Activated CD4-positive, alpha-beta T cell treated with anti-CD3 and anti-CD28 coated beads for 24 hours (primary cell): ENCODE measurements at places on chromosomes 16 and 17.

GRCh38 chr16:48897698-48898205 is 287.8 kb upstream of the N4BP1 start:
- no peak for DNase-seq

DNA sequence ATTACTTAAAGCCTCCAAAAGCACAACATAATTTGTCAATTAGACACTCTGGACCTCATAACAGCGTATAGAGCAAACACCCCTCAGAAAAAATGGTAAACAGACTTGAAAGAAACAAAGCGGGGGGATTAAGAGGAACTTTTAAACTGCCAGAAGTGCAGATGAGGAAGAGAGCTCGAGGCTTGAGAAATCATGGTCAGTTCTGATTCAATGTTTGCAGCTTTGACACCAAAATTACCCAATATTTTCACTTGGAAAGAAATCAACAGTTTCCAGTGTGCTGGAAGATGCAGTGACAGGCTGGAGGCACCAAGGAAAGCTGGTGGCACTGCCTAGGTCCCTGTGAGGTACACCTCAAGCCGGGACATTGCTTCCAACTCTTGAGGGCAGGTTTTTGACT is 180.9 kb upstream of the TOX3 start:
- DNase-seq, result no peak

GRCh38 chr16:73485880-73486279 is 438.0 kb upstream of the ZFHX3 start:
- DNase-seq, result no peak

DNA sequence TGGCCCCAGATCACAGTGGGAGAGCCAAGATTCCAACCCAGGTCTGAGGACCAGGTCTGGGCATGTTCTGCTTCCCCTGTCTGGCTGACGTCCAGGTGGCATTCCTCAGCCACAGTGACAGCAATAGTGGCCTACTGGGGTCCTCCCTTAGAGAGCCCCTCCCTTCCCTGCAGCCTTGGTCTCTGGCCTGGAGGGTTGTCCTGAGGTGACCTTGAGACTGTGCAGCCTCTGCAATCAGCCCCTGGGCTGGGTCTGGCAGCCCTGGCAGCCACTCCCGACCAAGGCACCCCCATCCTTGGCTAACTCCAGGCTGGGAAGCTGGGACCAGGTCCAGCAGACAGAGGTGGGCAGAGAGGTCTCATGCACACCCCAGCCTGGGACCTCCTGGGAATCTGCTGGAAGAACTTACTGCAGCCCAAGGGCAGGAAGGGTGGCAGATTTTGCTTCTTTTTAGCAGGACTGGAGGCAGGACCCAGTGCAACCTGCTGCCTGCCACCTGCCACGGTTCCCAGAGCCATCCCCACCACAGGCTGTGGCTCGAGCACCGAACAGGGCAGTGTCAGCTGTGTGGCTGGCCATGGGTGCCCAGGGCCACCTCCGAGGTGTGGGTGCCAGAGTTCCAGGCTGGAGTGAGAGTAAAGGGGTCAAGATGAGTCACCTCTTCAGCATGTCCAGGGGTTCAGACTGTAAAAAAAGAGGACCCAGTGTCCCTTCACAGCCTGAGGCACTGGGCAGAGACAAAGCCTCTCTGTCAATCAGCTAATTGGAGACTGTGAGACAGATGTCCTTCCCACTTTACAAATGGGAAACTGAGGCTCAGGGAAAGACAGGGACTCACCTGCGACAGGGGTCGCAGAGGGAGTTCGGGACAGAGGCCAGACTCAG is 12.6 kb downstream of the GRB7 start:
- no peak for DNase-seq

DNA sequence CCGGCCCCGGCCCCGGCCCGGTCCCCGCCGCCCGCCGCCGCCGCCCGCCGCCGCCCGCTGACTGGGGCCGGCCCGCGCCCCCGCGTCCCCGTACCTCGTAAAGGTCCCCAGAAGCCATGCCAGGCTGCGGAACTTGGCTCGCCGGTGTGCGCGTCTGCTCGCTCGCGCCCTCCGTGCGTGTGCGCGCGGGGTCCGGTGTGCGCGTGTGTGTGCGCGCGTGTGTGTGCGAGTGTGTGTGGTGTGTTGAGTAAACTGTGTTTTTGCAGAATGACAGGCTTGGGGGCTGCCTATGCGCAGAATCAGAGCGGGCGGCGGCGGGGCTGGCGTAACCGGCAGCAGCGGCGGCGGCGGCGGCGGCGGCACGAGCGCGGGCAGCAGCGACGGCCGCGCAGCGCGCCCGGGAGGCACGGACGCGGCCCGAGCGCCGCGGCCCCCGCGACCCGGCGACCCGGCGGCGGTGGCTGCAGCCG is 307 bp downstream of the CDYL2 start:
- DNase-seq, result peak; percentile 30

DNA sequence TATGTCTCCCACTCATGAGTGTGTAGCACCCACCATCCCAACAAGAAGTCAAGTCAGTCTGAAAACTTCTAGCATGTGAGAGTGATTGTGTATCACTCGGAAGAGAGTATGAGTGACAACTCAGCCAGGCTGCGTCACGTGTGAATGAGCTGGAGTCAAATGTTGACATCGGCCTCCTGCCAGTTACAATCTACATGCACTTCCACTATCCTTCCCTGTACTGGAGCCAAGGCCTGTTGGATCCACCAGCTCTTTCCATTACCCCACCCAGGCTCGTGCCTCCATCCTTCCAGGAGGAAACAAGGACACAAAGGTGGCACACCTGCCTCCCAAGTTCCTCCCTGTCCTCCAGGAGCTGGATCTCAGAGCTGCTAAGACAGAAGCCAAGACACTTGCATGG is 64.5 kb downstream of the ASIC2 start:
- no peak for DNase-seq

- no peak for DNase-seq
These were observed 19.4 kb downstream of the GNA13 start for GRCh38 chr17:65037157-65037556.

GRCh38 chr17:57877803-57878377 is 28.0 kb upstream of the MRPS23 start:
- DNase-seq, result no peak

DNA sequence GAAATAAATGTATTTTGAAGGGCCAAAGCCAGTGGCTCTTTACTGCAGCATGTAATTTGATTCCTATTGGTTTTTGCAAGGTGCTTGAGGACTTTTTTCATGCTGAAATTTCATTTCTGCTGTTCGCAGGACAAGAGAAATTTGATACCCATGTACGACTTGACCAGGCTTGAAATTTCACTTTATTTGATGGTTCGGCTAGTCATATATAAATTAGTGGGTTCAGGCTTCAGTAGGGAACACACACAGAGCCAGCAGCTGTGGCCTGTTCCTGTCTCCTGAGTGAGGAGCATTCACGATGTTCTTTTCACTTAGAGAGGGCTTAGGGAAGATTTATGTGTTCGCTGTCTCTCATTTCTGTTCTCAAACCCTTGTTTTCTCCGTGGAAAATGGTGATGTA is 258.4 kb upstream of the CACNG5 start:
- DNase-seq, result no peak

DNA sequence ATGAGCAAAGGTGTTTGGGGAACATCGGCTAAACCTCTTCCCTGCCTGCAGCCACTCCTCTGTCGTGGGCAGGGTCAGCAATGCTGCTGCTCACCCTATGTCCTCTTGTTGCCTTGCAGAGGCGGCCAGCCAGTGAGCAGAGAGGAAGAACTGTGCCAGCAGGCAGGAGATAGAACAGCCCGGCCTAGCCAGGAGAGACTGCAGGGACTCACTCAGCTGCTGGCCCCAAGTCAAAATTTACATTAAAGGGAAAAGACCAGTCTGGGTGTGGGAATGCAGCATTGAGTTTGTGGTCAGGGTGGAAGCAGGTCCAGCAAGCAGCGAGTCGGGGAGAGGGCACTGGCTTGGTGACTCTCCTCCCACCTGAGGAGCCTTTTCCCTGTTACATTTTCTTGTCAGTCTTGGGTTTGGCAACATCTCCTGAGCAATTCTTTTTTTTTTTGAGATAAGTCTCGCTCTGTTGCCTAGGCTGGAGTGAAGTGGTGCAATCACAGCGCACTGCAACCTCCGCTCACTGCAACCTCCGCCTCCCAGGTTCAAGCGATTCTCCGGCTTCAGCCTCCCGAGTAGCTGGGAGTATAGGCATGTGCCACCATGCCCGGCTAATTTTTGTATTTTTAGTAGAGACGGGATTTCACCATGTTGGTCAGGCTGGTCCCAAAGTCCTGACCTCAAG is 22.7 kb downstream of the LIG3 start:
- DNase-seq, result no peak

DNA sequence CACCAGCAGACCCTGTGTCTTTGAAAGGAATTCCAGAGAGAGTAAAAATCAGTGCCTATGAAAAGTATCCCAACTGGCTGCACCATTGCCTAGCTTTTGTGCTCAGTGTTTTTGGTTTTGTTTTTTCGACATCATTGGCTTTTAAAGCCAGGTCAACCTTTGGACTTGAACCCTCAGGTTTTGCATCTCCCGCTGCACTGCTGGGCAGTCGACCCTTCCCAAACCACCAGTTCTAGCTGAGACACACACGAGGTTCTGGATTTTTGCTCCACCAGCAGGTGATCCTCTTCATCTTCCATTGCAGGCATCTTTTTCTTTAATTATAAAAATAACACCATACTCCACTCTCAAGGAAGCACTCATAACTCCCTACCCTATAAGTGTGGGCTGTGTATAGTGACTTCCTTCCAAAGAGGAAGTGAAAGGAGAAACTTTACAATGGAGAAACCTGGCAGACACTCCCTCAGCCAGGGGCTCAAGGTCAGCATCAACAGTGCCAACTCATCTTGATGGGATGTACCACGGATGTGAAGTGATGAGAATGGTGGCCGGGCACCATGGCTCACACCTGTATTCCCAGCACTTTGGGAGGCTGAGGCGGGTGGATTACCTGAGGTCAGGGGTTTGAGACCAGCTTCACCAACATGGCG is 57.8 kb downstream of the BMERB1 start:
- DNase-seq, result no peak

DNA sequence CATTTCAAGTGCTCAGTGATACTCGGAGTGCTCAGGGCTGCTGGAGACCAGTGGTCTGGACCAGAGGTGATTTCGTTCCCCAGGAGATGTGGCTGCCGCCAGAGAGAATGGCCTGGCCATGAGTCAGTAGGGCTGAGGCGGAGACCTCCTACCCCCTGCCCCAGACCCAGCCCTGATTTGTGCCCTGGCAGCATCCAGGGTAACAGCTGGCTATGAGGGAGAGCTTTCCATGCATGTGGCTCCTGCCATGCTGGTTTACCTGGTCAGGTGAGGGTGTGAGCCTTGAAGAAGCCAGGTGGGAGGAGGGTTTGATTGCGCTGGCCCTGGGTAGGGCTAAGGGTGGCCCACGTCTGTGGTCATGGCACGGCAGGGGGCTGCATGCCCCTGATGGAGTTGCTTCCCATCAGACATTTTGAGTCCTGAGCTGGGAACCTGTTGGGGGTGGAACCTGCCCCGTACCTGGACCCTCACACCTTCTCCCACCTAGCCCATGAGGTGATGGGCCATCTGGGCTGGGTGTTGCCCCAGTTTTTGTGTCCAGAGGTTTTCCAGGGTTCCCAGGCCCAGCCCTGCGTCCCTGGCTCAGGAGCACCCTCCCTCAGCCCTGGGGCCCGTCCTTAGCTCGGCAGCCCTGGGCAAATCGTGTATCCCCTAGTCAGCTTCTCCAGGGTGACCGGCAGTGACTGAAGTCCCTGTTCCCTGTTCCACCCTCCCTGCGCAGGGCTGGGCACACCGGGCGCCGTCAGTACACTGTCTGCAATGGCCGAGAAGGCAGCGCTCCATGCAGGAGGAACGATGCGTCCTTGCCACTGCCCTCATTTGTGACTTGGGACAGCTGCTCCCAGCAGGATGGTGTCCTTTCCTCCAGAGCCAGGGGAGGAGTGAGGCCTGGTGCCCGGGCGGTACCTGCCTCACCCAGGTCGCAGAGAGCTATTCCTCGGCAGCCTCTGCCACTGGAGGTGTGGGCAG is 9.0 kb upstream of the CSNK1D start:
- no peak for DNase-seq

DNA sequence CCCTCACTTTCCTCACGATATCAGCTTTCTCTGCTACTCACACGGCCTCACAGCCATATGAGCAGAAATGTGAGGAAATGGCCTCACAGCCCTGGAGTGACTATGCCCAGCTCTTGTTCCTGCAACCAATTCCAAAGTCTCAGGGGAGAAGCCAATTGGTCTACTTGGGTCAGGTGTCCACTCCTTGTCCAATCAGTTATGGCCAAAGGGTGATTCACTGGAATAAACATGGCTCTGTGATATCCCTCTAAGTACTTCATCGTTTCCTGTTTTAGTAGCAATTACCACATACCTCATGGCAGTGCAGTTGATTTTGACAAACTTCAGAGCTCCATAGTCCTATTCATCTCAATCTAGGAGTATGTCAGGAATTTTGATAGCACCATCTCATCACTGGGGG is 195.4 kb downstream of the KATNIP start:
- no peak for DNase-seq

- DNase-seq, result no peak
These were observed 23.3 kb downstream of the SEC14L5 start for GRCh38 chr16:4981473-4981872.

DNA sequence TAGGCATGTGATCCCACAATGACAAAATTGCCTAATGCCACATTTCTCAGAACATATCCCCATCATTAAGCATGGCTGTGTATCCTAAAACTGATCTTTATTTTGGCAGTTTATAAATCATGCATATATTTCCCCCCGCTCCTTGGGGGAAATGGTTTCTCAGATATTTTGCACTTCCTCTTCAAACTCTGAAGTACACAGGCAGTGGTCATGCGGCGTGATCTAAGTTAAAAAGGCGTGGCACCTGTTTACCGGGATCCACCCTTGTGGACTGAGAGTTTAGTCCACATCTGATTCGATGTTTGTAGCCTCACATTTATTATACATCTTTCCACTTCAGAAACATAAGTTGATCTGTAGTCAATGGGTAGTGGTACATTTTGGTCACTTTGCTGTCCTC is 51.4 kb downstream of the USP10 start:
- DNase-seq, result no peak

DNA sequence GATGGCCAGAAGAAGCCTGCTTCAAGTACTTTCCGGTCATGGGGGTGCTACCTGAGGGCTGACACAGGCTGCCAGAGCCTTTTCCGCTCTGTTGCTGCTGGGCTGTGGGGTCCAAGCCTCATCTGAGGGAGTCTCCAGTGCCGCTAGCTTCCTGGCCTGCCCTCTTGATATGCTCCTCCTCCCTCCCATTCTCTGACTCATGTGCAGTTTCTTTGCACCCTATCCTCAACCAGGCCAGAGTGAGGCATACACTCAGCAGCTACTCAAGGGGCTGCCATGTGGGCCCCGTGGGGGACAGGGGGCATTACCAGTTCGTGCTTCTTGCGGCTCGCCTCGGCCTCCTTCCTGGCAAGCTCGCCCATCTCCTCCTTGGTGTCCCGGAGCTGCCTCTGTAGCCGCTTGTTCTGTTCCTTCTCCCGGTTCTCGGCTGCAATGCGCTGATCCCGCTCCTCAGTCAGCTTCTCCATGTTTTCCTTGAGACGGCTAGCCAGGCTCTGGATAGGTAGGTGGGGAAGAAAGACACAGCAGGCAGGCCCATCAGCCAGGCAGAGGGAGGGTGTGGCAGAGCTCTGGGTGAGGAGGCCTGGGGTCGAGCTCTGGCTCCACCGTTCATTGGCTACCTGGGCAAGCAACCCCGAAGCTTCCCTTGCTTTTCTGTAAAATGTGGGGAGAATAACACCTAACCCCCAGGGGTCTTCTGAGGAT is 43.8 kb downstream of the PIPOX start:
- DNase-seq, result no peak

GRCh38 chr17:13537871-13538643 is 63.7 kb downstream of the HS3ST3A1 start:
- DNase-seq, result no peak
